ENCODE measurements at places on chromosomes 3 and 15.

DNA sequence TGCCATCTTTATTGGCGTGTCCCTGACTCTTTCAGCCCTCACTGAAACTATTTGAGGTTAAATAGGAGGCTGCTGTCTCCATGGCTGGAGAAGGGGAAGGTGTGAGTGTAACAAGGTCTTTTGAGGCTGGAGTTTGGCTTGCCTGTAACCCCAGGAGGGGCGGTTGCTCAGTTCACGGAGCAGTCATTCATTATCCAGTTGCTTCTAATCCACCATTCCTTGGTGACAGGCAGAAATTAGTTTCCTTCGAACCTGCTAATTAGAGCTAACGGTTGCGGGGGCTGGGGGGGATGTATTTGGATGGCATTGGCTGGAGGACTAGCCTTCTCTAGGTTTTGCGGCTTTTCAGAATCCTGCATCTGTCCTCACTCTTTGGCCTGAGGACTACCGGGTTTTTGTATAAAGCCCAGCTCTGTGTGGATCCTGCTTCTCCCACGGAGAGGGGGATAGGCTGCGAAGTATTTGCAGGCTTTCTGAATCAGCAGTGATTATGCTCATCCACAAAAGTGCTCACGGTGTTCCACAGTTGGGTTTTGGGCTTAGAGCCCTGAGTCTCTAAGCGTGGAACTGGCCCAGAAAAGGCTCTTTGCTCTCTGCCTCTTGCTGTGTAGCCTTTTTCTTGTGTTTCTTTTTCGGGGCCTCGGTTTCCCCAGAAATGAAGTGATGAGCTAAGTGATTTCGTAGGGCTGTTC is 18.6 kb downstream of the FGD5 start:
- H3K4me3 ChIP-seq = no peak overlapping the region
- no peak for DNase-seq
- H3K27ac ChIP-seq = no peak overlapping the region
- no peaks in the 10 kb centered on the region for H3K36me3 ChIP-seq

GRCh38 chr3:105827959-105828358 is 40.9 kb downstream of the CBLB start:
- peaks cover 76% of the 10 kb centered on the region for H3K4me1 ChIP-seq
- peaks cover 66% of the 10 kb centered on the region for H3K36me3 ChIP-seq
- no peak for DNase-seq
- H3K4me3 ChIP-seq = no peak overlapping the region

DNA sequence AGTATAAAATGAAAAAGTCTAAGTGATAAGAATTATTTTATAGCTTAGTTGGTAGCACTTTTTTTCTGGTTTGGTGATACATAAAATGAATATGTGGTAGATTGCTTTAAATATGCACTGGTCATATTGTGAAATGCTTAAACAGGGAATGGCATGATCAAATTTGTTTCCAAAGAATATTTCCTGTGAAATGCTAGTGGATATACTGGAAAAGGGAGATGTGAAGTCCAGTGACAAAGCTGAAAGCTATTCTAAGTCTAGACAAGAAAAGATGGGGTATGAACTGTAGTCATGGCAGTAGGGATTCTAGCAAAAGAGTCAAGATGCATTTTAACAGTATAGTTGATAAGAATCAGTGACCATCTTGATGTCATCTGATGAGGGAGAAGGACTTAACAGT is 98.9 kb upstream of the MME start:
- no peak overlapping the region for H3K27ac ChIP-seq
- no peak for DNase-seq
- H3K4me1 ChIP-seq = no peaks in the 10 kb centered on the region
- no peak overlapping the region for H3K4me3 ChIP-seq

DNA sequence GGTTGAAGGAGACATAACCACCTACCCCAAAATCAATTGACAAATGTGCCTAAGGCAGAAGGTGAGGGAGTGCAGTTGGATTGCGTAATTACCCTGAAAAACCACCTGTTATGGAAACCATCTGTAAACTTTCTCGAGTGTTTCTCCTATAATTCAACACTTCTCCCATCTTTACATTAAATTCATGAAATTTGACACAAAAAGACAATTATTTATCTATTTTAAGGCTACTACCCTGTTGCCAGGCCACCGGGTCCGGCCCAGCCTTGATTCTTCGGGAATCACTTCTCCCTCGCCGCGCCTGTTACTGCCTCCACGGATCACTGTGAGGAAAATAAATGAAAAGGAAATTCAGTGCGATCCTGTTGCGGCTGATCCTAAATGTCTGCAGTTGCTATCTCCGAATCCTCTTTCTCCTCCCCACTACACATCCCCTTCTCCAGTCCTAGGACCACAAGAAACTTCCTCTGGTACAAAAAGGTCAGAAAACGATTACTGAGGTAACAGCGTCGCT is 646 bp downstream of the IQCB1 start:
- no peak for DNase-seq
- H3K4me3 ChIP-seq = peak overlapping the region; percentile 83

DNA sequence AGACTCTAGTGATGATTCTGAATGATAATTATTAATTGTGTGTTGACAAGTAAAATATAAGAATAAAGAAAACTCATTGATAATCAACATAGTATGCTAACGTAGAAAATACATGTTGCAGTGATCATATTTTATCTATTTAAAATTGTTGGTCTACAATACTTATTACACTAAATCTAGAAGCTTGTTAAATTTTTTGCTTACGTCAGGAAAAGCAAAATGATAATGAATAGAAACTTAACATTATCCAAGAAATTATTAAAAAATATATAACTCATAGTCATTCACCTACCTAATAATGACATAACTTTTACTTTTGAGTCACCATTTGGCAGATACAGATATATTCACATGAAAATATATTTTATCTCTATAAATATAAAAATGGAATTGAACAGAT is 984.1 kb downstream of the PLOD2 start:
- H3K27ac ChIP-seq = no peak overlapping the region
- no peak overlapping the region for H3K4me3 ChIP-seq
- no peak for DNase-seq
- no peaks in the 10 kb centered on the region for H3K27me3 ChIP-seq

GRCh38 chr3:12143949-12144504 is 14.7 kb downstream of the TIMP4 start:
- no peak for DNase-seq
- no peak overlapping the region for H3K4me3 ChIP-seq
- no peaks in the 10 kb centered on the region for H3K36me3 ChIP-seq
- H3K4me1 ChIP-seq = no peaks in the 10 kb centered on the region

DNA sequence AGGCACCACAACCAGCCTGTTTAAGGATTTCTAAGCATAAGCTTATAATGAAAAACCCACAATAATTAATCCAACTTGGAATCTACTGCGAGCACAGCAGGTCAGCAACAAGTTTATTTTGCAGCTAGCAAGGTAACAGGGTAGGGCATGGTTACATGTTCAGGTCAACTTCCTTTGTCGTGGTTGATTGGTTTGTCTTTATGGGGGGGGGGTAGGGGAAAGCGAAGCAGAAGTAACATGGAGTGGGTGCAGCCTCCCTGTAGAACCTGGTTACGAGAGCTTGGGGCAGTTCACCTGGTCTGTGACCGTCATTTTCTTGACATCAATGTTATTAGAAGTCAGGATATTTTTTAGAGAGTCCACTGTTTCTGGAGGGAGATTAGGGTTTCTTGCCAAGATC is 15.1 kb downstream of the APOD start:
- no peaks in the 10 kb centered on the region for H3K4me1 ChIP-seq
- H3K4me3 ChIP-seq = no peak overlapping the region
- H3K27ac ChIP-seq = no peak overlapping the region
- no peaks in the 10 kb centered on the region for H3K36me3 ChIP-seq
- peaks cover 5% of the 10 kb centered on the region for H3K27me3 ChIP-seq
- DNase-seq = no peak

GRCh38 chr3:29557186-29557585 is 276.3 kb downstream of the RBMS3 start:
- no peak overlapping the region for H3K4me3 ChIP-seq
- no peaks in the 10 kb centered on the region for H3K4me1 ChIP-seq
- H3K27me3 ChIP-seq = no peaks in the 10 kb centered on the region
- H3K36me3 ChIP-seq = no peaks in the 10 kb centered on the region
- no peak for DNase-seq

- no peak overlapping the region for H3K4me3 ChIP-seq
- no peaks in the 10 kb centered on the region for H3K27me3 ChIP-seq
- H3K27ac ChIP-seq = no peak overlapping the region
- DNase-seq = peak; percentile 4
- H3K4me1 ChIP-seq = no peaks in the 10 kb centered on the region
- no peaks in the 10 kb centered on the region for H3K36me3 ChIP-seq
These were observed 13.6 kb downstream of the KLF15 start for GRCh38 chr3:126343649-126344035.

- H3K36me3 ChIP-seq = no peaks in the 10 kb centered on the region
- peaks cover 36% of the 10 kb centered on the region for H3K4me1 ChIP-seq
- no peak overlapping the region for H3K4me3 ChIP-seq
- peaks cover 9% of the 10 kb centered on the region for H3K27me3 ChIP-seq
- H3K27ac ChIP-seq = no peak overlapping the region
These were observed 21.7 kb upstream of the PPP4R2 start for GRCh38 chr3:72974956-72975355.

DNA sequence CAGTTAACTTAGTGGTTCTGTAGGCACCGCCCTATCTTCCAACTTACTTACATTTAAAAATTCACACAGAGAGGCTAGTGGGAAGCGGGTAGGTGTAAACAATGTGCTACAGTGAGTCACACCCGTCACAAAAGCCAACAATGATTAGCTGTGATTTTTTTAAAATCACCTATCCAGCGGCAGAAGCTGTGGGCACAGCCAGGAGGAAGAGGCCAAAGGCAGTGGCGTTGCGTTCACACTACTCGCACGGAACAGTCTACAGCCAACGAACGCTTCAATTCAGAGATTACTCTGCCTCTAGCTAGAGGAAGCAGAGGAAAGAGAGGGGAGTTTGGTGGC is 2.5 kb upstream of the NLGN1 start:
- no peak for DNase-seq
- H3K27ac ChIP-seq = no peak overlapping the region
- no peaks in the 10 kb centered on the region for H3K36me3 ChIP-seq
- peak overlapping the region; percentile 64 for H3K4me3 ChIP-seq
- H3K4me1 ChIP-seq = peaks cover 25% of the 10 kb centered on the region

- peaks cover 15% of the 10 kb centered on the region for H3K36me3 ChIP-seq
- H3K4me1 ChIP-seq = peaks cover 4% of the 10 kb centered on the region
- no peak overlapping the region for H3K4me3 ChIP-seq
These were observed 27.6 kb downstream of the KLHL18 start for GRCh38 chr3:47310391-47310790.
